Stimulated activated CD8-positive, alpha-beta memory T cell treated with anti-CD3 and anti-CD28 coated beads, Interleukin-4, amount 100 ng/mL, for 24 hours (primary cell): ENCODE measurements at places on chromosomes 6 and 20.

DNA sequence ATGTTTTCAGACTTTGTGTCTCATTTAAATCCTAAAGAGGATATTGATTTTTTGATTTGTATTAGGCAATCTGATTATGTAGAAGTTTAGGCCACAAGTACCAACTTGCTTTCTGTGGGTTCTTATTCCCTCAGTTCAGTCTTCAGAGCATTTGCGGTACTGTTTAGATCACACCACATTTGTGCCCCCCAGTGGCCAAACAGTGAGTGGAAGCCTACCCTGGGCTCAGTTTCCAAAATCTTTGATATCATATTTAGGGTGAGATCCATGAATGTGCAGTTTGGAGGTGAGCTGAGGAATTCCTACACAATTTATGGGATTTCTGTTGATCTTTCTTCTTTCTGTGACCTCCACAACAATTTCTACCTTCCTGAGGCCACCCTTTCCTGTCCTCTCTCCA lies 92.3 kb upstream of the FUT9 start:
- no peak for DNase-seq

- DNase-seq, result no peak
Measured at GRCh38 chr6:166438211-166438861, 55.6 kb upstream of the MPC1 start.

DNA sequence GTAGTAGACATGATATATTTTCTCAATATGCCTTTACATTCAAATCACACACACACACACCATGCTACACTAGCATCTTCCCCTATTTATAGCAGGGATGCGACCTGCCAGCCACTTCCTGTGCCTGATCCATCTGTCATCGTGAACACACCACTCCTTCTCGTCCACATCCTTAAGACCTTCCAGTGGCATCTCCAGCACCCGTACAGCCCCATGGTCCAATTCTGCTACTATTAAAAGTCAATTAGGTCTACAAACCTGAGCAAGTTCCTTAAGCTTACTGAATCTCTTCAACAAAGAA lies 54.5 kb downstream of the KIF16B start:
- no peak for DNase-seq

DNA sequence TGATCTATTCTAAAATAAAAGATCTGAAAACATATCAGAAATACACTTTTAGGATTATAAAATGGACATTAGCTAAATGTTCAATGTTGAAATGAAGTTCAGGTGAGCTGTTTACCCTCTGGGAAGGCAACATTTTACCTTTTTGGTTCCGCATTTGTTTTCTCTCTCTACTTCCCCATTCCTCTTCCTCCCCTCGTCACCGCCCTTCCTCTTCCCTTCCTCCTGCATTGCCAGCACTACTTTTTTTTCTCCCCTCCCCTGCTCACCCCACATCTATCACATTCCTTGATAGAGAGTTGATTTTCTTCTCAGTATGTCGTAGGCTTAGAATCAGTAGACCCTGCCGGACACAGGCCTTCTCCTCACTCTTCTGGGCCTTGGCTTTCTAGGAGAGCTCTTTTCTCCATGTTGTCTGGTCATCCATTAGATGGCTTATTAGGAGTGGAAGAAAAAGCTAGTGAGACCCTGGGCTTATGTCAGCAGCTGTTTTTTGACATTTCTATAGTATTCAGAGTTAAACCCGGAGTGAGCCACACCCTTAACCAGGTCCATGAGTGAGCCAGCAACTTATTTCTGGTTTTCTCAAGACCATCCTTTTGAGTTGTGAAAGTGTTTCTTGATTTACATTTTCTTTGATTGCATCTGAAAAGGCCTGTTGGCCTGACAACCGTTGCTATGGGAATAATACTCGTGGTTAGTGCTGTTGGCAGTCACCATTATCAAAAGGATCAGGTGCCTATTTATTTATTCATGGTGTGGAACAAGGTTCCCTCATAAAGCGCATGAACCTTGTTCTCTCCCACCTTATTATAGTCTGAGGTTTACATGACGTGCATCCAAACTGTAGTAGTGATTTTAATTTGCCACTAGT lies 90.9 kb downstream of the DTD1 start:
- no peak for DNase-seq

GRCh38 chr6:18119236-18119635 lies 3.2 kb downstream of the NHLRC1 start:
- no peak for DNase-seq

GRCh38 chr6:105882828-105883227 lies 203.3 kb upstream of the PRDM1 start:
- no peak for DNase-seq

GRCh38 chr6:144804246-144804790 lies 519.2 kb downstream of the UTRN start:
- no peak for DNase-seq

GRCh38 chr6:85275338-85275985 lies 174.4 kb upstream of the NT5E start:
- no peak for DNase-seq

DNA sequence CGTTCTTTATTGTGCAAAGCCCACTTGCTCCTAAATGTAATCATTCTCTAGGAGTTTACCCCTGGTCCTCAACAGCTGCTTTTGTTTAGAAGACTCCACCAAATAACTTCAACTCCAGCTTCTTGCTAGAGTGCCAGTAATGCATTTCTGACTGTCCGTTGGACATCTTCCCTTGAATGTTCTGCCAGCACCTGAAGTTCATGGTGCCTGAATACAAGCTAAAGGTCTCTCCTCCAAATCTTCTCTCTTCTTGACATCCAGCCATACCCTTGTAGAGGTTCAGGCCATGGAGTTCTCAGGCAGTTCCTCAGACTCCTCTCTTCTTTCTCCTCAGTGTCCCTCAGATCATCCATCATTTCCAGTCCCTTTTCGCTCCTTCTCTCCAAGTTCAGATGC lies 21.7 kb downstream of the PHACTR2 start:
- DNase-seq, result no peak

DNA sequence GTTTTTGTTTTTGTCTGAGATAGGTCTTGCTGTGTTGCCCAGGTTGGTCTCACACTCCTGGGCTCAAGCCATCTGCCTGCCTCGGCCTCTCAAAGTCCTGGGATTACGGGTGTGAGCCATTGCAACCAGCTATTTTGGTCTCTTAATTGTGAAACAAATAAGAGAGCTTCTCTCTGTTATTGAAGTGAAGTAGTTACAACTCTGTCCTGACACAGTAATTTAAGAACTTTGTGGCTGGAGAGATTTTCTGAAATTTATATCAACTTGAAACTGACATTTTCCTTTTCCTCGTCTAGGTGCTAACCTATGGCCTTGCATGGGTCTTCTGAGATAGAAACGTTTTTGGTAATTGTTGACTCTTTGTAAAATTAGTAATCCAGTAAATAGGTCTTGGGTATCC lies 122.1 kb upstream of the DOK5 start:
- no peak for DNase-seq

DNA sequence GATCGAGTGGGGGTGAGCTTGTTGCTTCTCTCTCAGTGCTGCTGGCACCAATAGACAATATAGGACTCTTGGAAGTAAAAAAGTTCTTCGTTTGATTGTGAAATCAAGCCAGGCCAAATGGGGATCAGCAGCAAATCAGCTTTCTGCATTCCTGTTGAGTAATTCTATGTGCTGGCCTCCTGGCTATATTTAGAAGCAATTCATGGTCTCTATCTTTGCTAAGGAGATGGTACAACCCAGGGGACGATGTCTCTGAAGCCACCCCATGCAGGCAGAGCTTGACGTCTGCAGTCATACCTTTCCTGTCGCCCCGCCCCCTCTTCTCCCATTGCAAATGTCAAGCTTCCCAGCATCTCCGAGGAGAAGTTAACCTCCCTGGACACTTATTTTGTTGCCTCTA lies 199.1 kb downstream of the SCP2D1 start:
- DNase-seq, result no peak

GRCh38 chr6:138105446-138105845 lies 1.8 kb downstream of the PERP start:
- no peak for DNase-seq

DNA sequence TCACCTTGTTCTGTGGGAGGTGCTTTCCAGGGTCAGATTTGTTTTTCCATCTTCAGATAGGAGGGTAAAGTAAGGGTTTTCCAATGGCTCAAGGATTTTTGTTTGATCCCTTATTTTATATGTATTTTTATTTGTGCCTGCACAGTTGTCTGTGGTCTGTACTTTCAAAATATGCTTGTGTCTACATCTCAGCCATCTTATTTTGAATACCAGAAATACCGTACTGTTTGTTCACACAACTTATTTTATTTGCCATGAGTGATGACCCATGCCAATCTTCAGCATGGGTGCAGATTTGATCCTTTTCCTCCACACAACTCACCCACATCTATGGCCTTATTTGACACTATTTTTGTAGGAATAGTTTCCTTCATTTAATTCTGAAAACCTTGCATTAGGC lies 72.2 kb upstream of the PTCHD4 start:
- DNase-seq, result no peak
